ENCODE measurements at places on chromosomes 7 and 10. TPM values are rescaled to one million over a fixed set of nuclear protein-coding genes. Genes with fewer than 3 reads are reported as not detected.

DNA sequence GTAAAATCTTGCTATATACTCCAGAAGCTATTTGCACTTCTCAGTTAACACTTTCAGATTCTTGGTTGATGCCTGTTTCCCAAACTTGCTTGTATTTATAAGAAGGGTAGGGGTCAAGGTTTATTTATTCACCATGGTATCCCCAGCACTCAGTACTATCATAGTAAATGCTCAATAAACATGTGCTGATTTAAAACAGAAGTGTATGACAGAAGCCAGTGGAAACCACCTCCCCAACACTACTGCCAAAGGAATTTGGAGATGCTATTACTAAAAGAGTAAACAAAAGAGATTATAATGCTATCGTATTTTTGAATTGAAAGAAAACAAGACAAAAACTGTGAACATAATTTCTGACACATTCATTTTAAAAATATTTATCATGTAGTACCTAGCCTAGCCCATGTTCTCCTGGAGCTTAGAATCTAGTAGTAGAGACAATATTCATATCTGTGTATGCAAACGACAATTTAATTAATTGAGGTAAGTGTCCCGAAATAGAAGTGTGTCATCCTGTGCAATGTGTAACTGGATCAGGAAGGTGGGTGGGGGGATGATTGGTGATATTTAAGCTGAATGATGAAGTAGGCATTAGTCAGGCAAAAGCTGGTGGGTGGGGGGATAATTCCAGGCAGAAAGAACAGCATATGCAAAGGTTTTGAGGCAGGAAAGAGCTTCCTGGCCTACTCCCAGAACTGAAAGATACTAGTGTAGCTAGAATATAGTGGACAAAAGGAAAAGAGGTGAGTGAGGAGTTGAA is 77.5 kb downstream of the HGF start:
- DNase-seq = no peak

Gene NPFFR1
- 0.02 TPM for total RNA-seq

DNA sequence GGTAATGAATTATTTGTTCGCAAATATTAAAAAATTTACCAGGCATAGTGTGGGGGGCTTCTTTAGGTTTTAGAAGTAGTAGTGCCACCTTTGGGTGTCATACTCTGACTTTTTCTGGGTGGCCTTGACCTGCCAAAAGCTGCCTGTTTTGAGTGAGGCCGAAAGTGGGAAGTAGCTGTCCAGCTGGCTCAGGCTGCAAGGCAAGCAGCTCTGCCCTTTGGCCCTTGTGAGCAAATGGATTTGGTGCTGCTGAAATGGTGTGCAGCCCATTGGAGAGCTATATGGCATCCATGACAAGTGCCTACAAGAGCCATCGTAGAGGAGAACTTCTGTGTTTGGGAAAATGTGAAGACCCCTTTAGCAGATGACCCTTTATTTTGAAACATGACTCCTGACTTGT is 20.2 kb upstream of the ICA1 start:
- no peak for DNase-seq

GRCh38 chr10:79336276-79336675 is 11.0 kb upstream of the PPIF start:
- no peak for DNase-seq

Gene SAP25
- total RNA-seq = 5.3 TPM

GRCh38 chr10:131857156-131858117 is 43.4 kb upstream of the PPP2R2D start:
- peak; percentile 44 for DNase-seq

GRCh38 chr10:57979491-57979890 is 288.2 kb downstream of the IPMK start:
- DNase-seq = no peak

GRCh38 chr10:89303161-89303560 is 1.3 kb downstream of the IFIT2 start:
- no peak for DNase-seq

DNA sequence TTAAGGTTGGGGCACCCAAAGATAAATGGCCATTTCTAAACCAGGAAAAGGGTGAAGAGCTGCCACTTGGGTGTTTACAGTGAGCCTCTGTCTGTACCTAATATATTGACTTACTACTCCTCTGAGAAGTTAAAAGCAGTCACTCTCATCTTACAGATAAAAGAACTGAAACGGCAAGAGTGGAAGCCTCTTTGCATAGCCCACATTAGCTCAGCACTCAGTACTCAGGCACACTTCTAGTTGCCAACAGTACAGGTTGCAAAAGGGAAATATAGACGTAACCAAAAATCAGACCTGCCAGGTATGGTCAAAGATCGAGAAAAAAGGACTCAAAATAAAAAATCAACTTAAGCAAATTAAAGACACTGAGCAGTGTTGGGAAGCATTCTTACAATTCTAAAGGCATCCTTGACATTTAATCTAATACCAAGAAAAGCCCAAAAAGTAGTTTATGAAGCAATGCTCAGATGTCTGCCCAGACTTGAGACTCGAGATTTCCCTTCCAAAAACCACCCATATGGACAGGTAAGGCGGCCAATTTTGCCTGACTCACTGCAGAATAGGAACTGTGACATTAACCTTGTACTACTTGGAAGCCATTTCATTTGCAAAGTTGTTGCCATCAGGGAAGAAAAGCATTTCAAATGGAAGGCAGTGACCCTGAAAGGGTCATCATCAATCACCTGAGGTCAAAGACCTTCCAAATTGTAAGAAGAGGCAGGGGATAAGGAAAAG is 139.3 kb downstream of the SLC25A13 start:
- no peak for DNase-seq

- DNase-seq = peak; percentile 52
Measured at GRCh38 chr7:111954474-111955381, 251.5 kb downstream of the DOCK4 start.

DNA sequence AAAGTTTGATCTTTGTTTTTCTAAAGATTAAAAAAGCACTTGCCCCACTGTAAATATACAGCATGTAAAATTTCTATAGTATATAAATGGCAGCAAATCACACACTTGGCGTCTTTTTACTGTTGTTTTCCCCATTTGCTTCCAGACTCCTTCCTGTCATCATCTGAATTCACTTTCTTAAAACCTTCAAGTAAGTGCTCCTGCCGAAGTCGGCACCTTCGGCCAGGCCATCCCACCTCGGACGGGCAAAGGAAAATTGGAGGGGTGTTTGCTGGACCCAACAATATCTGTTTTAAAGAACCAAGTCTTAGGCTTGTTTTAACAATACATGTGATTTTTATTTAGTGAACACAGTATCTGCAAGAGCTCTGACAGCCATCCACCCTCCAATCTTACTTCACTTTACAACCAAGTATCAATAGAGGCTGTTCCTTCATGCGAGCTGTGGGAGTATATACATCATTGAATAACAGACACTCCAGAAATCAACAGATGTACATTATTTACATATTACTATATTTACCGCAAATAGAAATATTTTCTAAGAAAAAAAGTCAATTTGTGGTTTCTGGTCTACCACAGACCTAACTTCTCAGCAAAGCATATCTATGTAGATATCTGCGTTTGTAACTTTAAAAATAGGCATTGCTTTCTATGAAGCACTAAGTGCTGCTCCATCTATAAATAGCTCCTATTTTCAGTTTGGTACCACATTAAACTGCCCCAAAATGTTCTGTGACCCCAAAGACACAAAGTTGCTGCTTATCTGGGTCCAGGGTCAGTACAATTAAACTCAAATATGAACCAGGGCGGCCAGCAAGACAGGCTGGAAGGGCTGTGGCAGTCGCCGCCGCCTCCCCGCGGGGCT is 110.7 kb downstream of the CYTH3 start:
- no peak for DNase-seq

Gene AKR1B15
- not detected for total RNA-seq

DNA sequence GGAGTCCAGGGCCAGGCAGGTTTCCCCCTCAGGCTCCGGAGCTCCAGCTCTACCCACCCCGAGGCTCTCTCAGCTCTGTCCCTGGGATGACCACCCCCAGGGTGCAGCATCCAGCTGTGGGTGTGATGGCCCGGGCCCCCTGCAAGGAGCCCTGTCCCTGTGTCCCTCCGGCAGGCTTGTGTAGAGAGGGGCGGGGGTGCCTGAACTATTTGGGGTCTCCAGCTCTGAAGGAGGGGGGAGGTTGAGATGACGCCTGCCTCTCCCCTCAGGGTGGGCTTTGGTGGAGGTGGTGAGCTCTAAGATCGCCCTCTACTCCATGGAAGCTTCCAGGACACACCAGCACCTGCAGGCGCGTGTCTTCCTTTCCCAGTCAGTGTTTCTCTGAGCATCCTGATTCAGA is 39.4 kb downstream of the ADRA2A start:
- peak; percentile 30 for DNase-seq

Gene TWNK
- 3.1 TPM for total RNA-seq

Gene MUC12
- 2.9 TPM for total RNA-seq

DNA sequence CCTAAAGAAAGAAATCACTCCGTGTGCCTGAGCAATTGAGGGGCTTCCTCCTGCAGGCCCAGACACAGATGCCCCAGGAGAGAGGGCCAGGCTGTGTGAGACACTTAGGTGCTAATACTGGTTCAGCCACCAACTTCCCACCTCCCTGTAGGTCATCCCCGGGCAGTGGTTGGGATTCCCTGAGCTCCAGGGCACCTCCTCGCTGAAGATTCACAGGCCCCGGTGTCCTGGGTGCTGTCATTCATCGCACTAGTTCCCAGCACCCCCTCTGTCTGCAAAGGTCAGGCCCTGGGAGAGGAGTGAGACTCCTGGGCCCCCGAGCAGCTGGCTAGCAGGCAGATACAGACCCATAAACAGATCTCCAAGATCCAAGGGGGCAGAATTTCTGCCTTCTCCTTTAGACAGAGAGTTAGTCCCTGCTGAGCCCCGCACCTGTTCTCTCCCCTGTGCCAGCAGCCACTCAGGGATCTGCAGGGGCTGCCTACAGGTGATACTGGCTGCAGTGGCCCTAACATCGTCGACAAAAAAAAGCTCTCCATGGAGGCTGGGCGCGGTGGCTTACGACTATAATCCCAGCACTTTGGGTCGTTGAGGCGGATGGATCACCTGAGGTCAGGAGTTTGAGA is 38.2 kb upstream of the GTF2I start:
- DNase-seq = peak; percentile 61

- DNase-seq = no peak
Measured at GRCh38 chr7:44094883-44095592, 9.1 kb upstream of the AEBP1 start.

Gene CNPY1
- not detected for total RNA-seq

- peak; percentile 69 for DNase-seq
Measured at GRCh38 chr10:104809288-104810090, 168.4 kb downstream of the SORCS3 start.

DNA sequence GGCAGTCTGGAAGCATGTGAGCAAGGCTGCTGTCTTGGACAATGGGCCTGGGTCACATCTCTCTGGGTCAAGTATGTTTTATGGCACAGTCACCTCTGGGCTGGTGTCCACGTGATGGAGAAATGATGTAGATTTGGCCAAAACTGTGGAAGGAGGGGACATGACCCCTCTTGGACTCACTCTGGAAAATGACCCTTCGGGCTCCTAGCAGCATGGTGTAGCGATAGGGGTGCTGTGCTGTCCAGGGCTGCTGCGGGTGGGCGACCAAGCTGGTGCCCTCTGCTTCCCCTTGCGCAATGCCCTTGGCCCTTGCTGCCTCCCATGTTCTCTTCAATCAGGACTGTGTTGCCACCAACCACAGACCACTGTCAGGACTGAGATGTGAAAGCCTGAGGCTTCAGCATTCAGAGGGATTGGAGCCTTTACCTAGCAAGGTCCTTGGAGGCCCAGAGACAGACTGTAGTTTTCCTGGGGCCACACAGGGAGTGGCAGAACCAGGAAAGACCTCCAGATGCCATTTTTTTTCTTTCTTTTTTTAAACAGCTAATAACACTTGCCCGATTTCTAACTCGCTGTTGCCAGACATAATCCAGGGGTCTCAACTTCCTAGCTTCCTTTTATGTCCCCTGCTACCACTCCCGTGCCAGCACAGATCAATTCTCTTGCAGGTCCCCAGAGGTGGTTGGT is 6.1 kb downstream of the CYP26A1 start:
- peak; percentile 75 for DNase-seq

GRCh38 chr10:124392626-124393342 is 25.9 kb downstream of the OAT start:
- peak; percentile 49 for DNase-seq

DNA sequence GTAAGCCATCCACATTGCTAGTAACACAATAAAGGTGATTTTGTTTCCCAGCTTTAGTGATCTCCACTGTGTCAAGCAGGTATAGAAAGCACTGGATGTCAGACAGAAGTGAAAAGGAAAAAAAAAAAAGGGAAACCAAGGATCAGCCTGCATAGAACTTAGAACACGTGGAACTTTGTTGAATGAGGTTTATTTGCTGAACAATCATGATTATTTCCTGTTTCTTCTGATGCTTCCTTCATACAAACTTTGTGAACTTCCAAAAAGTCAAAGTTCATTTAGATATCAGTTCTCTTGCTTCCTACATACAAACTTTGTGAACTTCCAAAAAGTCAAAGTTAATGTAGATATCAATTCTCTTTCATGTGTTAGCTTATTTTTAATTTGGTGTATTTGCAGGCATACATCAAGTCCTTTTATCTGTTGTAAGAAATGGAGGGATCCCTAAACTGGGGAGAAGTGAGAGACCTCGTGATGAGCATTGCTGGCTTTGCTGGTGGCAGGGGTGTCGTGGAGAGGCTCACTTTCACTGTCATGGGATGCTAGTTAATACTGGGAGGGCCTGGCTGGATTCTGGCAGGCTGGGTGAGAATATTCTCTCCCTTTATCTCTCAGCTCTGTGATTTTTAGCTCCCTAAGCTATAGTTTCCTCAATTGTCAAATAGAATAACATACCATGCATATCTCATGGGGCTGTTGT is 298.4 kb downstream of the INHBA start:
- DNase-seq = no peak
